Umbilical cord (tissue), 2 donors: ENCODE measurements at places on chromosomes 3 and 15. TPM values are rescaled to one million over a fixed set of nuclear protein-coding genes. Genes with fewer than 3 reads are reported as not detected.

Gene TMEM212
- total RNA-seq = 1.7 TPM

Gene TIGIT
- 5.5 TPM for total RNA-seq

Gene NR2E3
- not detected for total RNA-seq

Gene XIRP1
- total RNA-seq = 0.72 TPM

Gene SEC11A
- 197 TPM for total RNA-seq

Gene HHATL
- total RNA-seq = not detected

Gene NRROS
- 0.96 TPM for total RNA-seq

Gene PLCB2
- total RNA-seq = 6.3 TPM

Gene MESP2
- not detected for total RNA-seq

Gene STRIT1
- total RNA-seq = not detected

Gene FANCD2OS
- total RNA-seq = 1.7 TPM

Gene GOLGA6L9
- total RNA-seq = 0.96 TPM

Gene UROC1
- total RNA-seq = 0.48 TPM

Gene SLC38A3
- total RNA-seq = not detected

Gene TNNC1
- total RNA-seq = 2.2 TPM

Gene KNG1
- 1.4 TPM for total RNA-seq

Gene CDCP1
- 0.72 TPM for total RNA-seq

Gene SNTN
- 6.3 TPM for total RNA-seq

Gene ALDH1L1
- total RNA-seq = 3.6 TPM

Gene SERINC4
- total RNA-seq = not detected

Gene CIB2
- total RNA-seq = 8.4 TPM

Gene GLCE
- total RNA-seq = 33.5 TPM

Gene GOLGA8Q
- 7.2 TPM for total RNA-seq

Gene ZNF80
- 2.4 TPM for total RNA-seq

Gene TJP1
- total RNA-seq = 63.1 TPM

Gene RPLP1
- 61.6 TPM for total RNA-seq

Gene CHRM5
- 4.6 TPM for total RNA-seq
